Iris pigment epithelial cell (primary cell): ENCODE measurements at places on chromosomes 6 and 20.
A peak's percentile ranks its signal among the peaks of the same experiment; 100 is the strongest.

GRCh38 chr6:37819802-37820717 lies 533 bp downstream of the ZFAND3 start:
- peak; percentile 65 for DNase-seq

- no peak for DNase-seq
Measured at GRCh38 chr6:116136933-116137340, 11.0 kb upstream of the COL10A1 start.

- no peak for DNase-seq
Measured at GRCh38 chr20:59007665-59008511, 834 bp upstream of the CTSZ start.

DNA sequence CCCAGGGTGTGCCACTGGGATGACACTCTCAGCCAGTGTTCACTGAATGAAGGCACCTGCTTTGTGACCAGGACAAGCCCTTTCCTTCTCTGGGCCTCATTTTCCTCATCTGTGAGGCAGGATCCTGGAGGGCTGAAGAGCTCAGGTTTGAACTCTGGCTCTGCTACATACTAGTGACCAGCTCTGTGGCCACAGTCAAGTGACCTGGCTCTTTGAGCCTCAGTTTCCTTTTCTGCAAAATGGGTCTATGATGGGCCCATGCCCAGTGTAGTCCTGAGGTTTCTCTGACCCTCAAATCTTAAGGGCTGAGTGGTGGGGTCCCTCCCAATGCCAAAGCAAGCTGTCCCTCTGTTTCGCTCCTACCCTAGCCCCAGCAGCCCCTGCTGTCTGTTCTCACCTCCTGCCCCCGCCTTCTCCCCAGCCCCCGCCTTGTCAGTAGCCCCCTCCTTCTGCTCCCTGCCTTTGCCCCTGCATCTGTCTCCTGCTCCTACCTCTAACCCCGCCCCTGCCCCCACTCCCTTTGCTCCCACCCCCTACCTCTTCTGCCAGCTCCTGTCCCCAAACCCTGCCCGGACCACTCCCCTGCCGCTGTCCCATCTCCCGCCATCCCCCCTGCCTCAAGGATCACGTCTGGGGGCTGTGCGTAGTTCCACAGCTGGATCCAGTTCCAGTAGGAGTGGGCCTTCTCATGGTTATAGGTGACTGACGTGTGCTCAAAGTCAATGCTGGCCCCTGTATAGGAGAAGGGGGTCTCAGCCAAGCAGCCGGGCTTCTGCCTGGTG lies 17.0 kb downstream of the SUN5 start:
- DNase-seq: no peak

GRCh38 chr6:167247814-167248595 lies 43.1 kb upstream of the UNC93A start:
- no peak for DNase-seq

DNA sequence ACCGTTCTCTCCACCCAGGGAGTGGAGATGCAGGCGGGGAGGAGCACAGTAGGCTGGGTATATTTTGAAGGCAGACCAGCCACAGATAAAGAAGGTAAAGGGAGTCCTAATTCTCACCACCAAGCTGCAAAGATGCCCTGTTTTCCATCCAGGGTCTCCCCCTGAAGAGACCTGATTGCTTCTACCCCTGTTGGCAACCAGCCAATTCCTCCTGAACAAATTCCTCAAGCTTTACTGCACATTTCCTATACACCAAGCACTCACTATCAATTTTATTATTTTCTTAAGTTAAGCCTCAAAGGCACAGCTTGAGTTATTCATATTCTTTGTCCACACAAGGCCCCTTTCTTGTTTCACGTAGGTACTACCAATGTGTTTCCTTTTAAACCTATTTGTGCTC lies 214.4 kb downstream of the EYA2 start:
- DNase-seq: no peak

- DNase-seq: no peak
Measured at GRCh38 chr6:15522427-15522826, 140.4 kb downstream of the DTNBP1 start.

DNA sequence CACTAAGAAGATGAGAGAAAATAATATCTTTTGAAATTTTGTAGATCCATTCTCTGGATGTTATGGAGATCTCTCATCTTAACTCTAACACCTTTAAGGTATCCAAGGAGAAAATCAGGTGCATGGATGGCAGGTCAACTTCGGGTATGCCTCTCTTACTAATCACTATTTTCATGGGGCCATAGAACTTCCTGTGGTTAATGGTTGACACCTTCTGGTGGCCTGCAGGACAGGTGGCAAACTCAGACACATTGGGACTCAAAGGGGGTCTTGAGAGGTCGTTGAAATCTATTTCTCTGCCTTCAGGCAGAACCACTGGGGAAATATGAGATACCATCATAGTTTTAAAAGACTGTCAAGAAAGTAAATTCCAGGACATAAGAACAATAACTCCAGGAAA lies 76.5 kb downstream of the ADAT2 start:
- no peak for DNase-seq

DNA sequence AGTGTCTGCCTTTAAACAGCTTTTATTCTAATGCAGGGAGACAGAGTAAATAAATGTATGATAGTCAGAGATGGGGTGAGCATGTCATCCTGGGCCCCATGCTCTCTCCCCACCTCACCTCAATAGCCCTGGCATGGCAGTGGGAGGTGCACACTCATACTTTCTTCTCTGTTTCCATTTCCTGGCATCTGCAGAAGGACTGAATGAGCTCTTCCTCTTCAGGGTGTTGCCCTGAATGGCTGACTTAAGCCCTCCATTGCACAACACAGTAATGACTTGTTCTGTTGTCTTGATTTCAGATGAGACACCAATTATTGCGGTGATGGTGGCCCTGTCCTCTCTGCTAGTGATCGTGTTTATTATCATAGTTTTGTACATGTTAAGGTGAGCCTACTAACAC lies 57.0 kb upstream of the GNRH2 start:
- DNase-seq: peak; percentile 76

GRCh38 chr6:115668781-115669180 lies 391.9 kb downstream of the FRK start:
- DNase-seq: no peak

GRCh38 chr6:120173250-120173649 lies 823.7 kb upstream of the MAN1A1 start:
- DNase-seq: no peak
